ENCODE measurements at places on chromosomes 6 and 20. TPM values are rescaled to one million over a fixed set of nuclear protein-coding genes. Genes with fewer than 3 reads are reported as not detected.
A peak's percentile ranks its signal among the peaks of the same experiment; 100 is the strongest.

Gene WFDC12
- not detected for total RNA-seq

DNA sequence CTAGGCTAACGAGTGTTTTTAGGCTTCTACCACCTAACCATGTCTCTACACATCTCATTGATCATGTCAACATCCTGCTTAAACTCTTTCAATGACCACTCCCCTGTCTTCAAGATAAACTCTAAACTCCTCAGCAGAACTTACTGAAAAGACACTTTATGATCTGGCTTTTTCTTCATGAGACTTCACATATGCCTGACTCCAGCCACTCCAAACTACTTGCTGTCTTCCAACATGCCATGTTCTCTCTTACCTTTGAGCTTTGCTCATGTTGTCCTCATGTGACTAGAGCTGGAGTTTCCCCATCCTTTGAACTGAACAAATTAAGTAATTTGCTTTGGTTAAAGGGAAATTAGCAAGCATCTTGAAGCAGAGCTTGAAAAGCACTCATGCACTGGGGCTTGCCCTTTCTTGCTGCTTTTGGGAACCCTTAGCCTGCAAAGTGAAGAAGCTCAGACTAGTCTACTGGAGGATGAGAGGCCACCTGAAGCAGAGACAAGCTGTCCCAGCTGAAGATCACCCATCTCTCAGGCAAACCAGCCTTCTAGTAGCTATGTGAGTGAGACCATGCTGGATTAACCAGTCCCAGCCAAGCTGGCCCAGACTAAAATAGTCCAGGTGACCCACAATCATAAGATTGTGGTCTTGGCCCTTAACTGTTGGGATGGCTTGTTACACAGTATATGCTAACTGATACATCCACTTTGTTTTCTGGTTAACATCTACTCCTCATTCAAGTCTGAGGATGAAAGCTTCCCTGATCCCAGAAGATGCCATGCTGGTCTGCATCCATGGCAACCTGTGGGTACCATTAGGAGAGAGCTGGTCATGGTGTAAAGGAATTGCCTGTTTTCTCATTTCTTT is 235.8 kb downstream of the GMPR start:
- DNase-seq: no peak

- no peak for DNase-seq
These were observed 12.6 kb downstream of the PCMTD2 start for GRCh38 chr20:64268174-64268573.

DNA sequence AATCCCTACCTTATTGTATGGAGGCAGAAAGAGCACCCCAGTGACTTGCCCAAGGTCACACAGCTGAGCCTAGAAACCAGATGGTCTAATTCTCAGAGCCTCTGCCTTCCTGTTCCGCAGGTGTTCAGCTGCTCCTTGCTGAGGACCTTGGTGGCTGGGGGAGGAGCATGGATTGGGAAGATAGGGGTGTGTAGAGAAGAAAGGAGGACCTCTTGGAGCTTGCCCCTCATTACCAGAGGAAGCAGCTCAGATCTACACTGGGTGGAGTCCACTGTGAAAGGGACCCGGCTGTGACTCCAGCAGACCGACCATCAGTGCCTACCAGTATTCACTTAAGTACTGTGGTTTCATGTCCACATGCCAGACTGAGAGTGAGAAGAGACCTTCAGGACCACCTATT is 15.2 kb downstream of the FOXP4 start:
- DNase-seq: no peak

DNA sequence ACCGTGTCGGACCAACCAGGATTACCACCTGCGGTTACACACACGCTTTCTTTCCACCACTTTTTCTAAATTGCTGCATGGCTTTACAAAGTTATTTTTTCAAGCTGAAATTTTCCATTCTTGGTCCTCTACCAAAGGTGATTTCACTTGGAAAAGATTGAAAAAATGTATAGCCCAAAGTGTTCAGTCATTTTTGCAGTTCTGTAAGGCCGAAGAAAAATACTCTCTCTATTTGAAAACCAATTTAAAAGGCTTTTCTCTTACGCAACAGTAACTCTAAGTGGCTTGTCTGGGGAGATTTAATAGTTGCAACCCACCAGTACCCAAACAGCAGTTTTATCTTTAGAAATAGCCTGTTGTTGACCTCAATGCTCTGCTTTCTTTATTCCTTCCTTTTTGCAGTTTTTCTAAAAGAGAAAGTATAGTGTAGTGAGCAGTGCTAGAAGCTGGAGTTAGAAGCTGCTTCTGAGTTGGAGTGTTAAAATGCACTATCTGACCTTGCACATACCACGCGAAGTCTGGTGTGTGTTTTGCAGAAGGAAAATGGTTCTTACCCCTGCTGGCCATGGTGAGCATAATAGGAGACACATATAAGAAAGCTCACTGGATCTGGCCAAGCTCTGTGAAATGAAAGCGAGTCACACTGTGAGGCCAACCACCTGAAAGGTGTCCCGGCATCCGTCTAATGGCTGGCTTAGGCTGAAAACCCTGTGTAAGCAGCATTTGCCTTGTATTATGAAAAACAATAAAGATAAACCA is 271.6 kb upstream of the PRND start:
- DNase-seq: no peak

GRCh38 chr6:73314577-73315492 is 39.2 kb downstream of the DPPA5 start:
- DNase-seq: no peak

DNA sequence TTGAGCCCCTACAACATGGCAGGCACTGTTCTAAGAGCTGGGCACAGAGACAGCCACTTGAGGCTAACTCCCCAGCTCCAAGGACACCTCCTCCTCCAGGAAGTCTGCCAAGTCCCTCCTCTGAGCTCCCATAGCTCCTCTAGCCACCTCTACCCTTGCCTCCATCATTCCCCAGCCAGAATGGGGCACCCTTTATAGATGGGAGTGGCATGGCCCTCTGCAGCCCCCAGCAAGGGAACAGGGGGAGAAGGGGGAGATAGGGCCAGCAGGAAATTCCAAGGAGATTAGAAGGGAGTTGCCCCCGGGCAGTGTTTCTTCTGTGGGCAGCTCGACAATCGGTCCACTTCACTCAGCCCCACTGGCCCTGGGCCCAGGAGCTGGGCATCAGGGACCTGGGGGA is 19.7 kb upstream of the TLDC2 start:
- DNase-seq: no peak

Gene RREB1
- 35.8 TPM for total RNA-seq

- no peak for DNase-seq
These were observed 8.4 kb upstream of the IRF4 start for GRCh38 chr6:382883-383810.

DNA sequence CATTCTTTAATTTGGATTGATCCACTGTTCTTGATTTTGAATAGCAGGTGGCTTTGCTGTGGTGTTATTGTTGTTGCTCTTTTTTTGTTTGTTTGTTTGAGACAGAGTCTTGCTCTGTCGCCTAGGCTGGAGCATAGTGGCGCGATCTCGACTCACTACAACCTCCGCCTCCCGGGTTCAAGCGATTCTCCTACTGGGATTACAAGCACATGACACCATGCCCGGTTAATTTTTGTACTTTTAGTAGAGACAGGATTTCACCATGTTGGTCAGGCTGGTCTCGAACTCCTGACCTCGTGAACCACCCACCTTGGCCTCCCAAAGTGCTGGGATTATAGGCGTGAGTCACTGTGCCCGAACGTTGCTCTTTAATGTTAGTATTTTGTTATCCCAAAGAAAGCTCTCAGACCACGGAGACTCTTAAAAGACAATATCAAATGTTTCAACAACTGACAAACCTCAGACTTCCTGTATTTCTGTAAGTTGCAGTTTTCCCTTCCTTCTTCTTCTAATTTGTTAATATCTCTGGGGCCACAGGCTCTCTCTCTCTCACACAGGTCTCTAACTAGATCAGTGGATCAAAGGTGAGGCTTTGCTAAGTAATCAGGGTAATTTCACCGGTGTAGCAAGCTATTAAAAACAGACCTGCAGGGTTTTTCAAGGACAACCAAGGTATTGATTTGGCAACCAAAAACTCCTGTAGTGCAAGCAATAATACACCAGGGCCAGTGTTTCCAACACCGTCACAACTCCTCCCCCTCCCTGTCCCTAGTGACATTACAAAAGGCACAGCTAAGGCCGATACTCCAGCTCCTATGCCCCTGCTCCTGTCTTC is 48.8 kb upstream of the ZNF217 start:
- DNase-seq: no peak

GRCh38 chr6:20211941-20212391 is 303 bp downstream of the MBOAT1 start:
- DNase-seq: peak; percentile 62

- DNase-seq: no peak
These were observed 71.3 kb downstream of the TFAP2B start for GRCh38 chr6:50889935-50890334.

- DNase-seq: no peak
These were observed 2.1 kb upstream of the THEMIS start for GRCh38 chr6:127902933-127903332.

GRCh38 chr6:71822625-71823024 is 63.7 kb upstream of the RIMS1 start:
- DNase-seq: no peak

Gene STMN3
- total RNA-seq: 54.0 TPM

DNA sequence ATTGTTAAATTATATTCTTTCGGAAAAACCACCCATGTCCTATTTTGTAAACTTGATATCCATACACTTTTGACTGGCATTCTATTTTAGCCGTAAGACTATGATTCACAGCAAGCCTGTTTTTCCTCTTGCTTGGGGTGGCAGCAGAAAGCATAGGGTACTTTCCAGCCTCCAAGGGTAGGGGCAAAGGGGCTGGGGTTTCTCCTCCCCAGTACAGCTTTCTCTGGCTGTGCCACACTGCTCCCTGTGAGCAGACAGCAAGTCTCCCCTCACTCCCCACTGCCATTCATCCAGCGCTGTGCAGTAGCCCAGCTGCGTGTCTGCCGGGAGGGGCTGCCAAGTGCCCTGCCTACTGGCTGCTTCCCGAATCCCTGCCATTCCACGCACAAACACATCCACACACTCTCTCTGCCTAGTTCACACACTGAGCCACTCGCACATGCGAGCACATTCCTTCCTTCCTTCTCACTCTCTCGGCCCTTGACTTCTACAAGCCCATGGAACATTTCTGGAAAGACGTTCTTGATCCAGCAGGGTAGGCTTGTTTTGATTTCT is 2.1 kb upstream of the ESR1 start:
- peak; percentile 29 for DNase-seq

GRCh38 chr20:42530855-42531448 is 658.8 kb downstream of the PTPRT start:
- peak; percentile 34 for DNase-seq

DNA sequence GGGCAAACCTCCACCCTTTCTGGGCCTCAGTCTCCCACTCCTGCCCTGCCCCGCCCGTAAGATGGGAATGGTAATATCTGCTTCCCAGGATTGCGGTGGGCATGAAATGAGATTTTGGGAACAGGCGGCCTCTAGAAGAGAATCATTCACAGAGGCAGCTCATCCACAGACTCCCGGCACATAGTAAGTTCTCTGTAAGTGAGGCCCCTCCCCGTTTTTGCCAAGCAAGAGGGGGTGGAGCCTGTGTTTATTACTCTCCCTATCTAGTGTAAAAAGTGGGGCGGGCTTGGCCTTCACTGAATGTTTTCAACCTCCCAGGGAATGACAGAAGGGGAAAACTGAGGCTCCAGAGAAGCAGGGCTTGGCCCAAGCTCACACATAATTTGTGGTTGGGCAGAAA is 20.0 kb downstream of the SUN5 start:
- no peak for DNase-seq

- DNase-seq: no peak
These were observed 102.1 kb downstream of the FLRT3 start for GRCh38 chr20:14235355-14235754.

GRCh38 chr20:46062621-46063020 is 27.1 kb downstream of the NCOA5 start:
- DNase-seq: no peak

Gene HAO1
- total RNA-seq: not detected

Gene OPRM1
- not detected for total RNA-seq

Measured in H9 (cell line).